ENCODE measurements at places on chromosomes 4 and X.
A peak's percentile ranks its signal among the peaks of the same experiment; 100 is the strongest.

- DNase-seq: no peak
Observed at GRCh38 chr4:182697094-182697493, 220.1 kb downstream of the DCTD start.

GRCh38 chrX:39401483-39402110, 600.3 kb downstream of the MID1IP1 start:
- no peak for DNase-seq

- no peak for DNase-seq
Observed at GRCh38 chr4:75038376-75038775, 105.5 kb downstream of the PARM1 start.

DNA sequence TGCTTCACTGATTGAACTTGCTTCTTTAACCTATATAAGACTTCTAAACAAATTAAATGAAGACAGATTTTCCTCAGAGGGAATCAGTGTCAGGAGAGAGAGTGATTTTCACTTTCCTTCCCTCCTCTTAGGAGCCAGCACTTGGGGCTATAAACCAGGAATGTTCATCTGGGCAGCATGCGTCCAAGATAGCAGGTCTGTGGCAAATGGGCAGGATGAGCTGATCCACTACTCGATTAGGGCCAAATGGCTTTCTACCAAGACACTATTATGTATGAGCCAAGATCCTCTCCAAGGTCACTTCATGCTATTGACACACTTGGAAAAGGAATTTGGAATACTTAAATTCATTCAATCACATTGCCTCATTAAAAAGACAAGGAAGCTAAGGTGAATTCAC, 203.9 kb upstream of the GRID2 start:
- no peak for DNase-seq

DNA sequence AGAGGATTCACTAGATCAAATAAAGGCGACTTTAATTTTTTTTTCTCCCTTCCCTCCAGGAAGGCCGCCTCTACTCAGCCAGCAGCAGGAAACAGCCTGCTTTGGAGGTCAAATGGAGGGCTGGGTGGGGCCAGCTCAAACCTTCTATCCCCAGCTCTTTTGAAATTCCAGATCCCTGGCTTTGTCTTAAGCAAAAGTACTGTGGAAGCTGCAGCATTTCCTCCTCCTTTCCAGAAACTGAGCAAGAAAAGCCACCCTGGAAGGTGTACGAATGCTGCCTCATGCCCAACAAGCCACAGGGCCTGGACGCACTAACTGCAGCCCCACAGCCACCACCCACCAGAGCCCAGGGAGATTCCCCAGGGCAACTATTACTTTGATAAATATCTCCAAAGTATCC, 55.1 kb upstream of the ZCCHC13 start:
- peak; percentile 28 for DNase-seq

DNA sequence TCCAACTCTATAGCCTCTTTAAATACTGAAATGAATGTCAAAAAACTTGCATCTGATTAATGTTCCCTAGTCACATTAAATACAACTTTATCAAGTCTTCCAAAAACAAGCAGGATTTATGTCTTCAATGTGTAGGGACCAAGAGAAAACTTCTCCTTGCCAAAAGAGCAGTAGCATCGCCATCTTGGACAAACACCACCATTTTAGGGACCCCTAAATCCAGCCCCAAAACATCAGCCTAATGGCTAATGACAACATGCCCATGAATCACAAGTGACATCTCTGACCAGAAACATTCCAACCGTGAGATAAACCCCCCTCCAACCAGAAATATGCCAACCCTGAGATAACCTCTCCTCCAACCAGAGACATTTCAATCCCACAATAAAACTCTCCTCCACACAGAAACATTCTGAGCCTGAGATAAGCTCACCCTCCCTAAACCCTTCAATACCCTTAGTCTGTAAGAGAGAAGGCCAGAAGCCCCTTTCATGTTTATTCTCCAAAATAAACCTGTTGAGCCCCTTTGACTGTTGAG, 697.4 kb downstream of the TRAM1L1 start:
- DNase-seq: no peak

- DNase-seq: no peak
Observed at GRCh38 chr4:13527192-13527980, 16.9 kb downstream of the NKX3-2 start.

GRCh38 chr4:90943311-90943710, 816.1 kb downstream of the CCSER1 start:
- no peak for DNase-seq

GRCh38 chr4:95158626-95159025, 390.1 kb downstream of the UNC5C start:
- no peak for DNase-seq

GRCh38 chrX:1411326-1411725, 19.4 kb upstream of the SLC25A6 start:
- DNase-seq: no peak

DNA sequence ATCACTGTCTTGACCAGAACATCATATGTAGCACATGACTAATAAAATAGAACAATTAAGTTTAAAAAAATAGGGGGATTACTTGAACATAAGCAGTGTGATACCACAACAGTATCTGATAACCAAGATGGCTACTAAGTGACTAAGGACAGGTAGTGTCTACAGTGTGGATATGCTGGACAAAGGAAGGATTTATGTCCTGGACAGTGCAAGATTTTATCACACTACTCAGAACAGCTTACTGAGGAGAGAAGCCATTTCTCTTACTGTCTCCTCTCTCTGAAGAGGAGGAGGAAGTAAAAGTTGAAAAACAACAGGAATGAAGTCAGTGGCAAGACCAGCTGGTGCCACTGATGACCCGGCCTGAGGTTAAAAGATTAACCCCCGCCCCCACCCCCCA, 4.0 kb upstream of the SLC10A7 start:
- DNase-seq: no peak

DNA sequence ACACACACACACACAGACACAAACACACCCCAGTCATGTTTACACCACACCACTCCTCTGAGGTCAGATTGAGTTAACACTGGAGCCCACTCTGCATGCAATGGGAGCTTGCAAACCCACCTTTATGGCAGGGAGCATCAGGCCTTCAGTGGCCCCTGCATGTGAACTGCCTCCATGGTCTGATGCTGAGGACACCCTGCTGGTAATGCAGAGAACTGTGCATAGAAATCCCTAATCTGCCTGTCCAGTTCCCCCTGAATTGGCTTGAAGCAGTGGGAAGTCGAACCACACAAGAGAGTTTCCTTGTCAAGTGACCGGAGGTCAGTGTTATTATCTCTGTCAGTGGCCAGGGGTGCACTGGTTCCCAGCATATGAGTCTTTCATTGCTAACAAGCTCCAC, 59.8 kb downstream of the ANOS1 start:
- no peak for DNase-seq

- DNase-seq: no peak
Observed at GRCh38 chr4:40196272-40196671, 559 bp upstream of the RHOH start.

- no peak for DNase-seq
Observed at GRCh38 chrX:136310411-136310810, 9.6 kb downstream of the ADGRG4 start.
